ENCODE measurements at places on chromosomes 16 and 17.

DNA sequence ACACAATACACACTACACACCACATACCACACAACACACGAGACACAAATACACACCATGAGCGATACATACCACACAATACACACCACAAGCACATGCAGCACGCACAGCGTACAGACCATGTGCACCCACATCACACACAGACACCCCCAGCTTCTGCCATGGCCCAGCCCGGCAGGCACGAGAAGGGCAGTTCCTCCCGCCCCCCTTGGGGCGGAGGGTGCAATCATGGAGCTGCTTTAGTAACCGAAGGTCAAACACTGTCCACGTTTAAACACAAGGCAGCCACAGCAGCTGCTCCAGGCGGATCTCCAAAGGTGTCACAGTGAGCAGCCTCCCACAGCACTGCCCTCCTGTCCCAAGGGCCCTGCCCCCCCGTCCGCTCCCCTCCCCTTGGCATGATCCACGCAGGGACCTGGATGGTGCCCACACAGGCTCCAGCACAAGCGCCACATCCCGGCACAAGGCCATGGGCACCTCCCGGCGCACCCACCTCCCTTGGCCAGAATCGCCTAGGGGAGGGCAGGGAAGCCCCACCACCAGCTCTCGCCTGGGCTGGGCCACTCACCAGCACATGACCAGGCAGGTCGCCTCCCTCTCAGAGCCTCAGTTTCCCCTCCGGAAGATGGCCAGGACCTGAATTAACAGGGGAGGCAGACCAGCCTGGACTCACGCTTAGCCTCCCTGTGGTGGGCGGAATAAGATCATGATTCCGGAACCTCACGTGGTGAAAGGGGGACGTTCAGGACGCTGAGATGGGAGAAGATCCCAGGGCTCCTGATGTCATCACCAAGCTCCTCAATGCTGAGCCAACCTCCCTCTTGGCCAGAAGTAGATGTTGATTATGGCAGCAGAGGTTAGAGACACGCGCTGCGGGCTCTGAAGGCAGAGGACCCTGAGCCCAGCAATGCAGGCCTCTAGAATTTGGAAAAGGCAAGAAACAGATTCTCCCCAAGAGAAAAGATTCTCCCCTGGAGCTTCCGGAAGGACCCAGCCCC is 32.6 kb upstream of the ZNF469 start:
- DNase-seq = no peak

GRCh38 chr16:70770626-70771552 is 30.1 kb downstream of the VAC14 start:
- DNase-seq = no peak

GRCh38 chr16:48687421-48688038 is 77.5 kb upstream of the N4BP1 start:
- no peak for DNase-seq

DNA sequence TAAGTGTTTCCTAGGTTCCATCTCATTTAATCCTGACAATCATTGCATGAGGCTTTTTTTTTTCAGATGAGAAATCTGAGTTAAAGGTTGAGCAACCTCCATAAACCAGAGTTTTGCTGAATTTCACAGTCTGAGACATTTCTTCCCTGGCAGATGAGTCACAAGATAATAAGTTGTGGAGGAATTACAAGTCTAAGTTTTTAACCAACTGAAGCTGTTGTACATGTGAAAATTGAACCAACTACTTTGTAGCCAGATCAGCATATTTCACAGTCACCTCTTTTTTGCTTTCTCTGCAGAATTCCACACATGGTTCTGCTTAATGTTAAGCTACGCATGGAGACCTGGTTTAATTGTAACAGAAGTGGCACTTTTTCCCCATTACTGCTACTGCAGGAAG is 765.6 kb downstream of the CDH11 start:
- peak; percentile 82 for DNase-seq

DNA sequence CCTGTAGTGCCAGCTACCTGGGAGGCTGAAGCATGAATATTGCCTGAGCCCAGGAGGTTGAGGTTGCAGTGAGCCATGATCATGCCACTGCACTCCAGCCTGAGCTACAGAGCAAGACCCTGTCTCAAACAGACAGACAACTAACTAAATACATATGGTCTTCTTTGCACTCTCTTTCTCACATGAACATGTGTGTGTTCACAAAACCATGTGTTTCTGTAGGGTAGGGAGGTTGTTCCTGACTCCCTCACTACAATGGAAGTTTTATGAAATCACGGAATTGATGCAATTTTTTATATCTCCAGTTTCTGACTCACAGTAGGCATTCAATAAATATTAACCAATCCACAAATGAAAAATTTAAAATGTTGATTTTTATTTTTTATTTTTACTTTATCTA is 48.5 kb downstream of the ABHD15 start:
- DNase-seq = no peak

GRCh38 chr17:79515110-79515509 is 95.7 kb downstream of the RBFOX3 start:
- no peak for DNase-seq

DNA sequence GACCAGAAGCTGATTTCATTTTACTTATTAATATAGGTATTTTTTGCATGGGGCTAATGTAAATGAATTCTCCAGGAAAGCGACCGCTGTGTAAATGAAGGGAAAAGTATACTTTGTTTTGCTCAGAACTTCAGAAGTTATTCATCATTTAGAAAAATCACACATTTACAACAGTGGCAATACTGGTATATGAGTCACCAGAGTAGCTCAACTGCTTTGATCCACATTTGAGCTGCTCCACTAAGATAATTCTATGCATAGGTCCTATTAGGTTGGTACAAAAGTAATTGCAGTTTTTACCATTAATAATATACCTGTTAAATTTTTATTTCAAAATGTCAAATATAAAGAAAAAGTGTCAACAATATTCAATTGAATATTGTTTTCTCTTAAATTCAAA is 22.9 kb upstream of the DYNLRB2 start:
- no peak for DNase-seq

DNA sequence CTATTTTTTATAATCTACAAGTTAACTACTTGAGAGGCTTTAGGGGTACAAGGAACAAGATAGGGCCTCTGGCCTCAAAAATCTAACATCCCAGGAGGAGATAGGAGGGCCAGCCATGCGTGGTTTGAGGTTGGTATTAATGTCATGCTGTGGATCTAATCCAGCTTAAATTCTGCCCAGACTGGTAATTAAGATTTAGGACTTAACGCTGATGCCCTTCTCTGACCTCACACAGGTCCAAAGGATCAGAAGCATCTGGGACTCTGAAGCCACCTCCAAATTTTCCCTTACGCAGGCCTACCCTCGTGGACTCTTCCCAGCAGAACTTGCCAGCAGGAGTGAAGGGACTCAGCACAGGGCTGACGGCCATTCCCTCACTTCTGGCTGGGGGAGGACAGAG is 15.1 kb downstream of the SLC6A4 start:
- no peak for DNase-seq

DNA sequence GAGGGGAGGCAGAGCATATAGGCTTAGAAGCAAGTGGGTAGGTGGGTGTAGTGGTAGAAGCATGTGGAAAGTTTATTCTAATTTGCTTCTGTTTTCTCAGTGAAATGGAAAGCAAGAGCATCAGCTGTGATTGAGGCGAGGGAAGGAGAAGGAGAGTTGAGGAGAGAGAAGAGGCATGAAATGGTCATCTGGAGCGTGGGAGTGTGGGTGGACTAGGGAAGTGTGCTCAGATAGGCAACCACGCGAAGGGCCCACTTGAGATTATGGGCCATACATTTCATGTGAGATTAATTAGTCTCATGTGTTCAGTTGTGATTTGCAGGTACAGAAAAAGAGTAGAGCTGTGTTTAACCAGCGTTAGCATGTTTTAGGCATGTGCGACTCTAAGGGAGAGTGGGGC is 20.8 kb upstream of the CDC6 start:
- DNase-seq = no peak

DNA sequence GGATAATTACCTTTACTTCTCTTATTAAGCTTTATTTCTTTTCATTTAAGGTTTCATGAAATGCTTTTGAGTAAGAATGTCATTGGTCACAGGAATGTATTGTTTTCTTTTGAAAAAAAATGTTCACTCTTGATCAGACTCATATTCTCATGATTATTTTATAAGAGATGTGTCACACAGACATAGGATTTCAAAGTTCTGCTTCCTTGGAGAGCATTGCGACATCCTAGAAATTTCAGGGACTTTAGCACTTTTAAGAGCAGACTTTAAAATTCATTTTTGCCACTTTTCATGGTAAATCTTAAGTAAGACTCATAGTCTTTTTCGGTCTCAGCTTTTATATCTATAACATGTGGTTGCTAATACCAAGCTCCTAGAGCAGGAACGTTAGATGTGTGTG is 314.7 kb downstream of the CDH8 start:
- DNase-seq = no peak

- no peak for DNase-seq
Observed at GRCh38 chr16:2977440-2977839, 2.8 kb downstream of the PKMYT1 start.

DNA sequence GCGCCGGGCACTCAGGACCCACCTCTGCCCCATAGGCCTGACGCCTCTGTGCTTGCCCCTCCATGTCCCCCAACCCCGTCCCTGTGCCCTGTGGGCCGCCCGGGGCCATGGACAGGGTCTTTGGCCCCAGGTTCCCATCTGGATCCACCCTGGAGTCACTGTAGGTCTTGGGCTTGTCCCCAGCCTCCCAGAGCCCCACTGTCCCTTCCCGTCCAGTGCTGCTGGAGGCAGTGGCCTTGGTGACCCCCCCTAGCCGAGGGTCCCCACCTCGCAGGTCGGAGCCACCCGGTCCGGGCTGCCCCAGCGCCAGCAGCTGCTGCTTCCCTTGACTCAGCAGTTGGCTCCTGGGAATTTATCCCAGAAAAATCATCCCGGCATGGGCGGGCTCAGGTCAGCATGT is 49.3 kb downstream of the ZFPM1 start:
- DNase-seq = no peak

- DNase-seq = peak; percentile 5
Observed at GRCh38 chr16:7013990-7014389, 318.7 kb upstream of the RBFOX1 start.

- DNase-seq = no peak
Observed at GRCh38 chr17:78735832-78736525, 46.1 kb downstream of the CYTH1 start.

DNA sequence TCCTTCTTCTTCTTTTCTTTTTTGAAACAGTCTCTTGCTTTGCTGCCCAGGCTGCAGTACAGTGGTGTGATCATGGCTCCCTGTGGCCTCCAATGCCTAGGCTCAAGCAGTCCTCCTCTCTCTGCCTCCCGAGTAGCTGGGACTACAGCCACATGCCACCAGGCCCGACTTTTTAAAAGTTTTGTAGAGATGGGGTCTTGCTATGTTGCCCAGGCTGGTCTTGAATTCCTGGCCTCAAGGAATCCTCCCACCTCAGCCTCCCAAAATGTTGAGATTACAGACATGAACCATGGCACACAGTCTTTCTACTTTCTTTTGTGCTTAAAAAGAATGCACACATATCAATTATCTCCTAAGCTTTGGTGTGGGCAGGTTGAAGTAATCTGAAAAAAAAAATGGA is 61.0 kb upstream of the DNAJA2 start:
- no peak for DNase-seq

- no peak for DNase-seq
Observed at GRCh38 chr16:60651346-60651745, 1384.9 kb downstream of the CDH8 start.

DNA sequence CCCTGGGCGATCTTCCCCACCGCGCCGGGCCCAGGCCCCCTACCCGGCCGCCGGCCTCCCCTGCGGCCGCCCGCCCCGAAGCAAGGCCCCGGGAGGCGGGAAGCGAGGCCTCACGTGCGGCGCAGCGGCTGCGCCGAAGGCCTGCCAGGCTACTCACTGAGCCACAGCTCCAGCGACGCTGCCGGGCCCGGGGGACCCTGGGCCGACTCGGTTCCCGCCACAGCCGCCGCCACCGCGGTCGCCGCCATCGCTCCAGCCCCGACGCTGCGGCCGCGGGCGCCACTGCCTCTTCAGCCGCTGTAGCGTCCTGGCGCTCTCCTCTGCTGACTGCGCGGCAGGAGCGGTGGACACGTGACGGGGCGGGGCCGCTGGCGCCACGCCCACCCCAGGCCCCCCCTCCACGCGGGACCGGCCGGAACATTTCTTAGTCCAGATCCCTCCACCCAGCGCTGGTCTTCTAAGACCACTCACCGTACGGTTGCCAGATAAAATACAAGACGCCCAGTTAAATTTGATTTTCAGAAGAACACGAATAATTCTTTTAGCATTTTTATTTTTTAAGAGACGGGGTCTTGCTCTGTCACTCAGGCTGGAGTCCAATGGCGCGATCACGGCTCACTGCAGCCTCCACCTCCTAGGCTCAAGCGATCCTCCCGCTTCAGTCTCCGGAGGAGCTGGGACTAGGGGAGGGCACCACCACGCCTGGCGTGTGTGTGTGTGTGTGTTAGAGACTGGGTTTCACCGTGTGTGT is at the start of gene GGA2:
Gene GGA2, minus strand, starts transcription at position 331 of the 751 bp plus-strand sequence. Its CDS starts 83 bp downstream, at position 248.
- peak; percentile 35 for DNase-seq

DNA sequence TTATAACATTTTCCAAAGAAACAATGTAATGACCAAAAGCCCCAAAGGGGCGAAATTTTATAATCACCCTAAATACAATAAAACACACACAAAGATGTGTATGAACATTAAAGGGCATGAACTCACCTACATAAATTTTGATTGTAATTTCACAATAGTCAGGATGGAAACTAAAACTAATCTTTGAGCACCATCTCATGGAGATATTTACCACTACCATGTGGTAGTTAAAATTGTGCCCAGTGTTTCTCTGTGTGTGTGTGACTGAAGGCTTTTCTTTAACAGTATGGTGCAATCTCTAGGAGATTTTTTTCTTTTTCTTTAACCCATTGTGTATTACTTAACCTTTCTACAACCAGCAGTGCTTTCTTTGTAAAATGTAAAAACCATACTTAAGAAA is 19.7 kb upstream of the MEIOC start:
- peak; percentile 26 for DNase-seq

DNA sequence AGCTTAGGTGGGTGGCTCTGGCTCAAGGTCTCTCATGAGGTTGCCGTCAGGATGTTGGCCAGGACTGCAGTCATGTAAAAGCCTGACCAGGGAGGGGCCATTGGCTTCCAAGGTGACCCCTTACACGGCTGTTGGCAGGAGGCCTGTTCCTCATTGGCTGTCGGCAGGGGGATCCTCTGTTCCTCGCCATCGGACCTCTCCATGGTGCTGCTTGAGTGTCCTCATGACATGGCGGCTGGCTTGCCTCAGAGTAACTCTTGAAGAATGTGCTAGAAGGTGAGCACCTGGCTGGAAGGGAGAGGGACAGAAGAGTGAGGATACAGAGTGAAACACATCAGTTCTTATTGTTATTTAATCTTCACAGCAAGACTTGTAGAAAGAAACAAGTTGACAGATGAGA is 4.7 kb upstream of the RPRML start:
- DNase-seq = no peak

- no peak for DNase-seq
Observed at GRCh38 chr17:74842599-74843351, 16.9 kb downstream of the GRIN2C start.

GRCh38 chr17:81809556-81809998 is 5.6 kb downstream of the GCGR start:
- DNase-seq = no peak

GRCh38 chr16:74660383-74660782 is 6.3 kb downstream of the RFWD3 start:
- no peak for DNase-seq

- DNase-seq = no peak
Observed at GRCh38 chr17:72510351-72511016, 389.7 kb downstream of the SOX9 start.

- no peak for DNase-seq
Observed at GRCh38 chr16:9232102-9232770, 140.8 kb downstream of the HAPSTR1 start.
